ENCODE measurements at places on chromosomes 5 and 9.
A peak's percentile ranks its signal among the peaks of the same experiment; 100 is the strongest.

GRCh38 chr9:132201780-132202703 lies 40.2 kb downstream of the NTNG2 start:
- DNase-seq = no peak

- DNase-seq = no peak
Observed at GRCh38 chr9:107453479-107453878, 36.1 kb downstream of the KLF4 start.

- DNase-seq = no peak
Observed at GRCh38 chr5:160198841-160199409, 30.4 kb upstream of the FABP6 start.

GRCh38 chr5:140108093-140109017 lies 5.6 kb upstream of the PURA start:
- peak; percentile 50 for DNase-seq

GRCh38 chr9:123942542-123942941 lies 12.6 kb upstream of the DENND1A start:
- DNase-seq = no peak
